Stimulated activated CD8-positive, alpha-beta memory T cell treated with anti-CD3 and anti-CD28 coated beads, Interleukin-4, amount 100 ng/mL, for 1 hour (primary cell): ENCODE measurements at places on chromosomes 6 and 20.

DNA sequence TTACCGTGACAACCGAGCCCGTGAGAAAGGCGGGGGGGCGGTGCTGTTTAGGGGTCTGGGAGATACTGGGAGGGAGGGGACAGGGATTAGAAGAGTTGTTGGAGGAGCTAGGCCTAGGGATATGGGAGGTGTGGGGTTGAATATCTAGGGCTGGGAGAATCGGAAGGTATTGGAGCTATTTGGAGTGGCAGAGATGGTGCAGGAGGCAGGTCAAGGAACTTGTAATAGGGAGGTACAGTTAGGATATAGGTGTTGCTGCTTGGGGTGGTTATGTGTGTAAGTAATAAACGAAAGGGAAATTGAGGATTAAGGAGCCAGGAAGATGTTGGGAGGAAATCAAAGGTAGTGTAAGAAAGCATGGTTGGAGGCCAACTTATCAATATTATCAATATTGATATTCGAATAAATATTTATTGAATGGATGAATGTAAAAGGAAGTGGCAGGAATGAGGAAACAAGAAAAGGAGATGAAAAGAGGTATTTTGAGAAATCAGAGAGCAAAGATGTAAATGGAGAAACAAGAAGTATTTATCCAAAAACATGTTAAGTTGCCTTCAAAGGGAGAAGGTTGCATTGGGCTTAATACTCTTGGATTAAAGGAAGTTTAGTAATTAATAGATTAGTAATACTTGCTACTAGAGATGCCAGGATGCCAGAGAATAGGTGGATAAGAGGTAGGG lies 602 bp downstream of the PPP1R11 start:
- DNase-seq, result no peak

DNA sequence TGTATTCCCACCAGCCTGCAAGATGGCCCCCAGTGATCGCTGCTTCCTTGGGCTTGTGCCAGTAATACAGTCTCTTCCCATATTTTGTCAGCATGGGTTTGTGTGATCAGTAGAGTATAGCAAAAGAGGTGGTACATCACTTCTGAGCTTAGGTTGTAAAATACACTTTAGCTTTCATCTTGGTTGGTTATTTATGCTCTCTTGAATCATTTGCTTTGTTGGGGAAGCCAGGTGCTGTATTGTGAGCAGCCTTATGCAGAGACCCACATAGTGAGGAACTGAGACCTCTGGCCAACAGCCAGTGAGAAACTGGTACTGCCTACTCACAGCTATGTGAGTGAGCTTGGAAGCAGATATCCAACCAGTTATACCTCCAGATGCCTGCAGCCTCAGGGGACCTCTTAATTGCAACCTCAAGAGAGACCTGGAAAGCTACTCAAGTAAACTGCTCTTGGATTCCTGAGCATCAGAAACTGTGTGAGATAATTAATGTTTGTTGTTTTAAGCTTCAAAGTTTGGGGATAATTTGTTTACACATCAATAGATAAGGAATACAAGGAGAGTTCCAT lies 229.3 kb downstream of the FARS2 start:
- DNase-seq, result no peak

DNA sequence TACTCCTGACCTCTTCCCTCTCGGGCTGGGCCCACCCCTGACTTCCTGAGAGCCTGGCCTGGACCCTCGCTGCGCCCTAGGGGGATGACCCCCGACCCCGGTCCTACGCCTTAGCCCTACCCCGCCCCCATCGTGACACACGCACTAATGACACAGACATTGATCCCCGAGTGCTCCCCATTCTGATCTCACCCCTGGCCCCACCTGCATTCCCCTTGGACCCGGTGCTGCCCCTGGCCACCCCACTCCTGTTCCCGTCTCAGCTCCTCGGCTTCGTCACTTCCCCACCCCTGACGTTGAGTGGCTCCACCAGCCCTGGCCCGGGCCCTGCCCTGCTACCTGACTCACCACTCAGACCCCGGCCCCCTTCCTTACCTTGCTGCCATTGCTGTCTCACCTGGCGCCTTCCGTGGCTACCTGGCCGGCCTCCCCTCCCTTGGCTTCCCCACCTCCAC lies 12.1 kb downstream of the RBCK1 start:
- DNase-seq, result no peak

GRCh38 chr6:139588076-139588639 lies 213.7 kb upstream of the CITED2 start:
- no peak for DNase-seq

DNA sequence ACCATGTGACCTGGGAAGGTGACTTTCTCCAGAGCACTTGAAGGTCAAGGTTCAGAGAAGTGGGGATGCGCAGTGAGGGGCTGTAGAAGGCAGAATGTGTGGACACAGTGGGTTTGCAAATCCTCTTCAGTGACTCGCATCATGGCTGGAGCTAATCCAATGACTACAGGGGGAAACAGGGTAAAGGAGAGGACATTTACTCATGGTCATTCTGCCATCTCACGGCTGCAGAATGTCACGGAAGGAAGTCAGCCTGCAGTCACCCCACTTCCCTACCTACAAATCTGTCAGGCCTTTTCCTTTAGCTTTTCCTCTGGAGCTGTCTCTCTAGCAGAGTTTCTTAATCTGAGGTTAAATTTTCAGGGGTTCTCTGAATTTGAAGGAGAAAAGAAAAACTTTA lies 337.6 kb downstream of the CDC5L start:
- DNase-seq, result no peak

DNA sequence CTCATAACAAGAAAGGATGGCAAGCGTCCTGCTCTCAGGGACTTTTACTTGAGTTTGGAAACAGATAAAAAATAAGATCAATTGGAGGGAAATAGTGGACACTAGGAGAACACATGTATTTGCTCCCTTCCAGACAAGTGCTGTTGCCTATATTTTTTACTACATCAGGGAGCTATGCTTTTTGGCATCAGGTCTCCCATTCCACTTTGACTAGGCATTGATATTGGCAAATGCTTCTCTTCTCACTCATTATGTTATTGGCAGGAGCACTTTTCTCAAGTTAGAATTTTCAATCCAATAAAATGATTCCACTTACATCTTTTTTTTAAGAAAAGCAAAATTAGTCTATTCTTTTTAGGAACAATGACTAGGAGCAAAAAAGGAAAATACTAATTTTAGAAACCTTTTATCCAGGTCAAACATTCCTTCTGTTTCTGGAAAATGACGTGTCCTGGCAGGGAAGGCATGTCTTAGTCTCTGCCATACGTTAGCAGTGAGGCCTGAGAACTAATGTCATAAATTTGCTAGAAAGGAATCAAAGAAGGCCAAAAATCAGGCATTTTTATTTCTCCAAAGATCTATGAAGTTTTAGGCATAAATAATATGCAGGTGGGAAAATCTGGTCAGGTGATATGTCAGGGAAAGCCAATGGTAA lies 21.4 kb downstream of the BCAS1 start:
- DNase-seq, result no peak

GRCh38 chr6:43393602-43394001 lies 24.2 kb upstream of the ZNF318 start:
- DNase-seq, result no peak

DNA sequence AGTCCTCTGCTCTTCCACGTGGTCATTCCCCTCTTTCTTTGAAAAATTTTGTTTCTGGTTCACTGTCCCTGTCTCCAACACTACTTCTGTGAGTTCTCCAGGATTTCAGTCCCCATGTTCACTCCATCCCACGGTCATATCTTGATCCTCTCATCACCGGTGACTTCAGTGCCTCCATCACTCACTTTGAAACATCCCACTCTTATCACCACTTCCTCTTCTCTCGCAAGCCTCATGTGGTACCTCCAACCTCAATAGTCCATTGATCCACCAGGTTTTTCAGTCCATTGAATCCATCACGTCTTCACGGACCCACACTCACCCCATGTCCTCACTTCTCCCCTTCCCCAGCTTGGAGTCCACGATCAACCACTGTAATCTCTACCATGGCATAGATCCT lies 64.8 kb downstream of the CARMIL1 start:
- no peak for DNase-seq

DNA sequence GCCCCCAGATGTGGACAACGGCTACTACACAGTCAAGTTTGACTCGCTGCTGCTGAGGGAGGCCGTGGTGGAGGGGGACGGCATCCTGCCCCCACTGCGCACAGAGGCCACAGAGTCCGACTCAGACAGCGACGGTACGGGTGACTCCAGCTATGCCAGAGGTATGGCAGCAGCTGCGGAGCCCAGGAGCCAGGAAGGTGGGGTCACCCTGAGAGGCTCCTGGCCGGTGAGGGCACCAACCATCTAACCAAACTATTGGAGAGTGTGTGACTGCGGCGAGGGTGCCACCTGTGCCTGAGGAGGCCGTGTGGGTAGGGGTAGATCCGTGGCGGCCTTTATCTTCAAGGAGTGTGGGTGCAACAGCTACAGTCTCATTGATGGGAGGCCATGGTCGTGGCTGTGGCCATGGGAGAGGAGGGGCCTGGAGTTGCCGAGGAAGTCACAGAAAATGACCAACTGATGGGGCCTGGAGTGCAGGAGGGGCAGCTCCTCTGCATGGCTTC lies 2.8 kb upstream of the LIME1 start:
- DNase-seq, result no peak

GRCh38 chr20:56391596-56392131 lies 351 bp downstream of the AURKA start:
- DNase-seq, result no peak

GRCh38 chr6:15574486-15574885 lies 88.3 kb downstream of the DTNBP1 start:
- no peak for DNase-seq

GRCh38 chr6:35844290-35844689 lies 39.1 kb downstream of the LHFPL5 start:
- no peak for DNase-seq

- no peak for DNase-seq
These were observed 25.5 kb downstream of the DCDC2 start for GRCh38 chr6:24332317-24332716.

DNA sequence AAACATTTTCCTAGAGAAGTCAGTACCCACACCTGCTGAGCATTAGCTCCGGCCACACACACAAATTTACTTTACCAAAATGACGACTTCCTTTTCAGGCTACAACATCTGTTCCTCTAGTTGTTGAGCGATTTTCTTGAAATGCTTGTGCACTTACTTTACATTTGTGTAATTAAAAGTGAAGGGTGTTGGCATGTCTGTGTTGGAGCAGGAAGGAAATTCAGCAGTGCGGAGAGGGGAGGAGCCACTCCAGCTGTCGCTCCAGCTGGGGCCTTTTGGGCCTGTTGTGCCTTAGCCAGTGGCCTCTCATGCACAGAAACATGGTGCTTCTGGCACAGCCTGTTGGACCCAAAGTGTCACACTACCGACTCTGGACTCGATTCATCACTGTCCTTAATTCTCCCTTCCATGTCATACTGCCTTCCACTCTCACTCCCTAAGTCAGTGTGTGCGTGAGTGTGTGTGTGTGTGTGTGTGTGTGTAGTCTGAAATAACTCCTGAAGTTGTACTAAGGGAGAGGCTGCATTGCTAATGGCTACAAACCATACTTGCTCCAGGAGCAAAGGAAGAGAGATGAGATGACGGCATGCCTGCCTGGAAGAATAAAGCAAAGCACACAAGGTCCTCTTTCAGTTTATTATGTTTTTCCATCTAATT lies 191.8 kb upstream of the ARG1 start:
- no peak for DNase-seq

DNA sequence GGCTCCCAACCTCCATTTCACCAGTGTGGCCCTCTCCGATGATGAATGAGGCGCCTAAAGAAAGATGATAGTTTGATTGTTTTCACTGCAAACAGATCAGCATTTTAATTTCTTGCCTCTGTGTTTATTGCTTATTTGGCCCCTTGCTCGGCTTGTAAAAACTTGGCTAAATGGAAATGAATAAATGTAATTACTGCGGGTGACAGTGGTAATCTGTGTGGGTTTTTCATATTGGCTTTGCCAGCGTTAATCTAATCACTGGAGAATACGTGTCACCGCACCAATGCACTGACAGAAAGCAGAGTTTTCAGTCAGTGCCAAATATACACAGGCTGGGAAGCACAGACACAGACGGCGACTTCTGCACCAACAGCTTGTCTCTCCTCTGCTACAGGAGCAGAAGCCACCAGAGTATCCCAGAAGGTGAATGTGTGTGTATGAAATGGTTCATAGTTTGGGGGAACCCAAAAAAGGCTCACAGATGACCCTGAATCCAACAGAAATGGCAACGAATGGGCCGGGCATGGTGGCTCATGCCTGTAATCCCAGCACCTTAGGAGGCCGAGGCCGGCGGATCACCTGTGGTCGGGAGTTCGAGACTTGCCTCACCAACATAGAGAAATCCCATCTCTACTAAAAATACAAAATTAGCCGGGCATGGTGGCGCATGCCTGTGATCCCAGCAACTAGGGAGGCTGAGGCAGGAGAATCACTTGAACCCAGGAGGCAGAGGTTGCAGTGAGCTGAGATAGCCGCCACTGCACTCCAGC lies 534.0 kb downstream of the PKHD1 start:
- no peak for DNase-seq

DNA sequence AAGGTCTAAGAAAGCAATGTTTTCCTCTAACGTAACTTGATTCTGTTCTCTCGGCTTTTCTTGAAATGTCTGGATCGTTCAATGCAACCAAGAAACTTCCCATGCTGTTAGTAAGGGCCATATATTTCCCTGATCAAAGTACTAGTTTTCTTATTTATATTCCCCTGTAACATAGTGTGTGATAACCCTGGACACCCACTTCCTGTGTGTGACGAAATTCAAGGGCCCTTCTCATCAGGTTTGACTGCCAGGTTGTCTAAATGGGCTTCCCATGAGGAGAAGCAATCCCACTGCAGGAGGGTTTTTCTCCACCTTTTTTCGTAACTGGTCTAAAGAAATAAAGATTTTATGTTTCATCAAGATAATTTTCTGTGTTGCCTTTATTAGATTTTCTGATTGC lies 102.6 kb upstream of the RPS6KA2 start:
- no peak for DNase-seq

DNA sequence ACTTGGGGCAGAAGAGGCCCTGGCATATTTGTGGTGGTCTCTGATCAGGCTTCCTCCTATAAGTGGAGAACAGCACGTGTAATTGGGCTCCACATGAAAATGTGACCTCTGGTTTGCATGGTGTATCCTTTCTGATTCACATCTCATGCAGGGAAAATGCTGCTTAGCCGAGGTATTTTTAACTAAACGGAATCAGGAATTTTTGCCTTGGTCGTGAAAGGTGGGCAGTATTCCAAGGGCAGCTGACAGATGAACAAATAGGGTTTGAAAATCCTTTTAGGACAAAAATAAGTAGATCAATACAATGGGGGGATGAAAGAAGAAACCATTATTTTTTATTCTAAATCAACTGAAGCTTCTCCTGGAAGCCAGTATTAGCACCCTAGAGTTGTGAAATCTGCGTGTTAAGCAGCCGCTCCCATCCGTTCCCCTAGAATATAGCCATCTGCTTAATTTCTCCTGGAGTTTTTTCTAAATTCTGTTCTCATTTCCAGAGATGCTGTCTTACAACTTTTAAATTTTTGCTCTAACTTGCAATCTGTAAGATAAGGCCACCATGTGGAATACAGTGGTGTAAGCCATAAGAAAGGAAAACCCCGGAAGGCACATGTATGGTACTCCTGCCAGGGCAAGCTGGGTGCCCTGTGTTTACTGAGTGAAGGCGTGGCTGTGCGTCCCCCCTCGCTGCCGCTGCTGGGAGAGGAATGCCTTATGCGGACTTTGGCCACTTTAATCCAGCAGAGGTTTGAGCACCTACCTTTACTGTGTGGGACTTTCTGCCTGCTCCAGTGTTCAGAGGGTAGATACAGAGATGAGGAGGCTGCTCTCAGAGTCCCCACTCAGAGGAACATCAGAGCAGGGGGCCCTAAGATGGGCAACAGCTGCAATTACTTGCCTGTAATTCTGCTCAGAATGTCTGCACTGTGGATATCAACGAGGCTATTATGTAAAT lies 52.4 kb downstream of the SYNJ2 start:
- DNase-seq, result no peak

GRCh38 chr6:83884523-83884922 lies 25.0 kb downstream of the CYB5R4 start:
- no peak for DNase-seq
